T follicular helper cell (primary cell): ENCODE measurements at places on chromosomes 4 and X.

DNA sequence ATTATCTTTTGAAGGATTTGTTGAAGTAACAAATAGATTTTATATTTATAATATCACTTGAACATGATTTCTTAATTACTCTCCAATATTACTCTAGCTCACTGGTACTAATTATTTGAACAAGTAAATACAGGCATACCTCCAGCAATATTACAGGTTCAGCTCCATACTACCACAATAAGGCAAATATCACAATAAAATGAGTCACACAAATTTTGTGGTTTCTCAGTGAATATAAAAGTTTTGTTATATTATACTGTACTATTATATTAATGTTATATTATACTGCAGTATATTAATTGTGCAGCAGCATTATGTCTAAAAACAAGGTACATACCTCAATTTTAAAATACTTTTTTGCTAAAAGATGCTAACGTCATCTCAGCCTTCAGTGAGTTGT is 22.4 kb upstream of the IQCM start:
- DNase-seq, result no peak

DNA sequence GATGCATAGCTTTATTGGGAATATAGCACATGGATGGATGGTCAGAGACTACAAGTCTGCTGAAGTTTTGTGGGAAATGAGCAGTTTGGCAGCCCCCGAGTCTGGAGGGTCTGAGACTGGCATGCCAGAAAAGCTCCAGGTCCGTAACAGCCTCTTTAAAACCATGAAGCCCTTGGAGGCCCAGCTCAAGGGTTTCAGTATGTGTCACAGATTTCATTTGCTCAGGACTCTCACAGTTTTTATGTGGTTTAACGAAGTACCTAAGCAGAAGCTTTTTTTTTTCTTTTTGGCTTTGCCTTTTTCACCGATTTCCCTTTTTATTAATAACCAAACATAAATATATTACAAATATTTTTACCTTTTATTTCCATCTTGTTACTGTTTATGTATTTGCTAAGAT is 30.6 kb upstream of the TMEM184C start:
- no peak for DNase-seq

GRCh38 chr4:3283916-3284315 is 8.9 kb upstream of the RGS12 start:
- DNase-seq, result no peak

- DNase-seq, result no peak
Measured at GRCh38 chr4:139316733-139317132, 14.5 kb upstream of the NDUFC1 start.

GRCh38 chr4:13588954-13589353 is 38.6 kb downstream of the BOD1L1 start:
- DNase-seq, result no peak

DNA sequence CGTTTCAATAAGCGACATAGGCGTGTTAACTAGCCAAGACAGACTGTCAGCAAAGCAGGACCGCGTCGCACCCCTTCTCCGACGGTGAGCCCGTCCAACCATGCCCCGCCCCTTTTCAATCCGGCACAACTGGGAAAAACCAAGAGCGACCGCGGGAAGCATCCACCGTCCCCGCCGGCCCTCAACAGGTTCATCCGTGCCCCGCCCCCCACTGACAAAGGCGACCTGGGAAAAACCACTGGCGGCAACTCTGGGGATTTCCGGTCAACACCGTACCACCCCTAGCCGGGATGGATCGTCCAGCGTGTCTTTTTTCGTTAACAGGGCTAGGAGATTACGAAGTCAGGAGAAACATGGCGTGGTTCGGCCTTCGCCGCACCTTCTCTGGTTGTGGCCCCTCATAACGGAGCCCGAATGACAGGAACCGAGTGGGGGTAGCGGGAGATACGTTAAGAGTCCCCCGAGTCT is 377 bp downstream of the TIMM17B start:
- peak; percentile 50 for DNase-seq

DNA sequence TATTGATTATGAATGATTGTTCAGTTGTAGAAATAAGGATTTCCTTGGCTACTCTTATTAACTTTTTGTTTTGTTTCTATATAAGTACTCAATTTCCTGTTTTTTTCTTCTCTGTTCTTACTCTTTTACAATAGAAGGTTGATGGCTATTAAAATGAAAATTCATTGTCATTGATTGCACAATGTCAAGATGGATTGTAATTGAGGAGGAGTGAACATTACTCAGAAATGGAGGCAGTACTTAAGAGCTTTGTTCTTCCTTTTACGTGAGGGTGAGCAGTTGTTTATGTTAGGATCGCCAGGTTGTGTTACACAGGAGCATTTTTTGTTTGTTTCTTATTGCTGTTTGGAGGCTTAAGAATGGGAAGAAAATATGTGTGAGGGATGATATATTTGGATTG is 2062.4 kb downstream of the ARAP2 start:
- no peak for DNase-seq

DNA sequence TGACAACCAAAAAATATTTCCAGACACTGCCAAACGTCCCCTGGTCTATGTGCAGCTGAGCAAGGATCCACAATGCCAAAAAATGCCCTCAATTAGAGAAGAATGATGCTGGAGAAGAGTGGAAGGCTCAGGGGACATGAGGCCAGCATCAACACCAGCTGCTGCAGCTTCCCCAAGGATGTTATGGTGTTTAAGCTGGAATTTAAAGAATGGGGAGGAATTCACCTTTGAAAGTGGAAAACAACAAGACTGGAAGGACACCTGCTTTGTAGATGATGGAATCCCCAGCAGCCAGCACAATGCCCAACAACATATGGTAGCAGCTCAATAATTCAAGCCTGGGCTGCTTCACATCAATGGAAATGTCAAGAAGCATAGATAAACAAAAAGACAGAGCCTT is 20.3 kb upstream of the SMPX start:
- DNase-seq, result no peak

DNA sequence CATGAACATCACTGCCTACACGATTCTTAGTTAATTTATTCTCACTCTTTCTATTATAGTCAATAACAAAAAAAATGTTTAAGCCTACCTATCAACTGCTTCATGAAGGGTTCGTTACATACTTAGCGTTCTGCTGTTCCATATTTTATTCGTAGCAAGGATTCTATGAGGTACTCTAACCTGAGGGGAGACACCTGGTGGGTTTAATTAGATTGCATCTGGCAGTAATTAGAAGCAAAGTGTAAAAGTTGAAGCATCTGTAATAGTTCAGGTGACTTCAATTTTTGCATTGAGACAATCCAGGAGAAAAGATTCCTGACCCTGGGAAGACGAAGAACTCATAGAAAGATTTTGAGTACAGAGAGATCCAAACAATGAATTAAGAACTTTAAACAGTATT is 1655.8 kb upstream of the TENM3 start:
- DNase-seq, result no peak

GRCh38 chrX:107851215-107851614 is 25.5 kb downstream of the MID2 start:
- no peak for DNase-seq

DNA sequence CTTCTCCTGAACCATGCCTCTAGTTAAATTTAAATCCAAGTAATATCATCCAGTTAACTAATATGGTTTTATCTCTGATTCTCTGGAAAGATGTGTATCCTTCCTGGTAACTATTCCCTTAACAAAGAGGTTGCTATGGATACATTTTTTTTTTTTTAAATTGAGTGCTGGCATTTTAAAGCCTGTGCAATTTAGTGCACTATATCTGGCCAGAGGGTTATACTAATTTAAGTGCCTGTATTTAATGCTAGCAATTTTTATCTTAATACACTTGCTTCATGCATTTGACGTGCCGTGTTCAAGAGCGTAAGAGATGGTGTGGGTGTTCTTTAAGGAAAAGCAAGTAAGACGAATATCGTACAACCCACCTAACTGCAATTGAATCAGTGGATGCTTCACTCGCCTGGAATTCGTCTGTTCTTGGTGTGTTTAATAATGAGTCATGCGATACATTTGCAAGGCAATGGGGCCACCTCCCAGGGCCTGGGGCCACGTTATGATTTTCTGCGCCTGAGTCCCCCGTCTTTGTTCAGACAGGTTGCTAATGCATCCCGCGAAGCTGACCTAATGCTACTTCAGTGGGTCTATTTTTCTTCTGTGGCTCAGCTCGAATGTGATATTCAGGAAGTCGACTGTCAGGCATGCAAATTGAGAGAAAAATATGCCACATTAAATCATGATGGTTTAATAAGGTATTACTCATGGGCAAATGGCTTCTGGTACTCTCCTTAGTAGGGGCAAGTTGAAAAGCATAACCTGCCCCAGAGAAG is 14.2 kb upstream of the MID1 start:
- no peak for DNase-seq

- no peak for DNase-seq
Measured at GRCh38 chrX:9465380-9466123, 694 bp downstream of the TBL1X start.

DNA sequence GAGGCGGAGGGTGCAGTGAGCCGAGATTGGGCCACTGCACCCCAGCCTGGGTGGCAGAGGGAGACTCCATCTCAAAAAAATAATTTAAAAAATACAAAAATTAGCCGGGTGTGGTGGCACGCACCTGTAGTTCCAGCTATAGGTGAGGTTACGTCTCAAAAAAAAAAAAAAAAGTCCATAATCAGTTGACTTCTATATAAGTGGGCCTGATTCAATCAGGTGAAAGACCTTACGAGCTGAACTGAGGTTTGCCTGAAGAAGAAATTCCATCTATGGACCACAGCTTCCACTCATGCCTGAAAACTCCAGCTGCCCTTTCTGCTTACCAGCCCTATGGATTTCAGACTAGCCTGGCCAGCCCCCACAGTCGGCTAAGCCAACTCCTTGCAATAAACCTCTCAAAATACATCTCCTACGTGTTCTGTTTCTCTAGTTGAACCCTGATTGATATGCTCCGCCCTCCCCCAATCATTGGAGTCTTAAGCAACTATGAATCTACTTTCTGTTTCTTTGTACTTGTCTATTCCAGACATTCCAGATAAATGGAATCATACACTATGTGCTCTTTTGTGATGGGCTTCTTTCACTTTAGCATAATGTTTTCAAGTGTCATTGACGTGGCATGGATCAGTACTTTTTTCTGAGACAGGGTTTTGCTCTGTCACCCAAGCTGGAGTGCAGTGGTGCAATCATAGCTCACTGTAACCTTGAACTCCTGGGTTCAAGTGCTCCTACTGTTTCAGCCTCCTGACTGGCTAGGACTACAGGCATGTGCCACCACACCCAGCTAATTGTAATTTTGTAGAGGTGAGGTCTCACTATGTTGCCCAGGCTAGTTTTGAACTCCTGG is 36.6 kb downstream of the SAT1 start:
- no peak for DNase-seq

DNA sequence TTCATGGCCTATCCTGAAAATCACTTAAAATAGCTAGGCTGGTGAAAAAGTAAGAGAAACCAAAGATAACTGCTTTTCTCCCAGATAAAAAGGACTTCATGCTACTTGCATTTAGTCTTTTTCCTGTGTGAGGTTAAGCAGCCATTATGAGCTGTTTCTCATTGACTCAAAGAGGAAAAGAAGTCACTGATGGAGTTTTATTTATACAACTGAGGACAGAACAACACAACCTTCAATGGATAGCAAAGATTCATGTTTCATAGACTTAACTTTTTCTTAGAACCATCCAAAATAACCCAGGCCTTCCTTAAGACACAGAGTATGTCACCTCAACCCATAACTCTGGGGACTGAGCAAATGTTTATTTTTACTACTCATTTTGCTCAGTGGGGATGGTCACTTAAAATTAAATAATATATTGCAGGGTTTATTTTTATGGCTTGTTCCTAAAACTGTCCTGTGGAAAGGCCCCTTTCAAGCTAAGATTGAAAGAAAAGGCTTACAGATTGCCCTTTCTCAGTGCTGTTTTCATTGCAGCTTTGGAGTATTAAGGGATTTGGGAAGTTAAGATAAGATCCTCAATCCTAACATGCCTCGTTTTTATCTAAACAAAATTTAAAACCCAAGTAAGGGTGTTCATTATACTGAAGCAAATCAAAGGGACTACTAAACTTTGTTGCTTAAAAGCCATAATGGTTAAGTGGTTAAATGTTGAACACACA is 252.6 kb upstream of the MAD2L1 start:
- DNase-seq, result no peak

GRCh38 chrX:42188730-42189129 is 265.4 kb upstream of the CASK start:
- no peak for DNase-seq

DNA sequence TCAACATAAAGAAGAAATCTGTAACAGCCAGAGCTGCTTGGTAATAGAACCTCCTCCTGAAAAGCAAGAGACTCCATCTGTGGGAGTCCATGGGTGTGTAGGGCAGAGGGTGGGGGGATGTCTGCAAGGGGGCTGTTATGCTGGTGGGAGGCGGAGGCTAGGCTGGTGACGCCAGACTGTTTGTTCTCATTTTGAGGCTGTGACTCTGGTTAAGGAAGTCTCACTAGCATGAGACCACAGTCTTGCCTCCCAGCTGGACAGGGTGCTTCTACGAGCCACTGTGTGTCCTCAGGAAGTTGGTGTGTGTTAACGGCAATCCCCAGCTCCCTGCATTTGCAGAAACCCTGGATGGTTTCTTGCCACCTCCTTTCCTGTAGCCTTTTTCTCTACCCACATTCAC is 79.8 kb downstream of the NSUN7 start:
- DNase-seq, result no peak

GRCh38 chr4:85125688-85126087 is 159.2 kb upstream of the WDFY3 start:
- no peak for DNase-seq

DNA sequence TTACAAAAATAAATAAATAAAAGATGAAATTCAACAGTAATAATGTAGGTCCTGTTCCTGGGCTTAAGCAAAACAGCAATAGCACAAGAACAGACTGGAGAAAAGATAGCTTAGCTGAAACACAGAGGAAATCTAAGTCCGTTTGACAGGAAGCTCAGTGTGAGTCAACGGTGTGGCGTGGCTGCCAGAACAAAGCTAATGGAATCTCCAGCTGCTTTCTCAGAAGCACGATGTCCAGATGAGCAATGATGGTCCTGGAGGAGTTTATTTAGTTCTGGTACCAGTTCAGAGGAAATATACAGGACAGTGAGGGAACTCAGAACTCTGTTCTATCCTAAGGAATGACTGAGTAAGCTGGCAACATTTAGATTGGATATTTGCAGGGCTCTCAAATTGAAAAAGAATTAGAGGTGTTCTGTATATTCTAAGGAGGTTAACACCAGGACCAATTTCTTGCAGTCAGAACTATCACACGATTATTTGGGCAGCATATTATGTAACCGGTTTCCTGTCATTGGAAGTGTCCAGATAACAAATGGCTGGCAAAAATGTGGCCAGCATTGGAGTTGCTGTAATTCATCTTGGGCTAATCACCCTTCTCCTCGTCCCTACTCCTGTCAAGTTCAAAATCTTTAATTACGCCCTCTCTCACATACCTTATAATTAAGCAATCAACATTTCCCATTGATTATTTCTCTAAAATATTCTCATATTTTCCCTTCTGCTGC is 12.7 kb downstream of the GAB3 start:
- DNase-seq, result no peak

DNA sequence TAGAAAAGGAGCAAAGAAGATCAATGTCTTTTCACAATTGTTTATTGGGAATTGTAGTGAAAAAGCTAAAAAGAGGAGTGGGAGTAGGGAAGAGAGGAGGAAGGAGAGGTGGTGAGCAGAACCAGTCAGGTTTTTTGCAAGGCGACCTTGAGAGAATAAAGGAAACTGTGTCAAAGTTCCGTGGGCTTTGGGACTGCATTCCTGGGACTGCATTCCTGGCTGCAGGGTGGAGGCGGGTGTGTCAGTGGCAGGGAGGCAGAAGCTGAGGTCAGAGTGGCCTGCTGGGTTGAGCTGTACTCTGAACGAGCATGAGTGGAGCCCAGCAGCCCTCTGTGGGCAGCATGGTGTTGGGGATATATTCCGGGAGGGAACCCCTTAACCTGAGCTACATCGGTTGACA is 66.8 kb upstream of the UCP1 start:
- no peak for DNase-seq

- no peak for DNase-seq
Measured at GRCh38 chrX:110359273-110359672, 625 bp downstream of the RTL9 start.
